ENCODE measurements at places on chromosomes 13 and 19. TPM values are rescaled to one million over a fixed set of nuclear protein-coding genes. Genes with fewer than 3 reads are reported as not detected.
A peak's percentile ranks its signal among the peaks of the same experiment; 100 is the strongest.

- DNase-seq: no peak
- no peak overlapping the region for H3K4me3 ChIP-seq
- no peak overlapping the region for H3K27ac ChIP-seq
- H3K27me3 ChIP-seq: no peaks in the 10 kb centered on the region
- H3K4me1 ChIP-seq: no peaks in the 10 kb centered on the region
Observed at GRCh38 chr13:57825066-57825465, 193.5 kb downstream of the PCDH17 start.

DNA sequence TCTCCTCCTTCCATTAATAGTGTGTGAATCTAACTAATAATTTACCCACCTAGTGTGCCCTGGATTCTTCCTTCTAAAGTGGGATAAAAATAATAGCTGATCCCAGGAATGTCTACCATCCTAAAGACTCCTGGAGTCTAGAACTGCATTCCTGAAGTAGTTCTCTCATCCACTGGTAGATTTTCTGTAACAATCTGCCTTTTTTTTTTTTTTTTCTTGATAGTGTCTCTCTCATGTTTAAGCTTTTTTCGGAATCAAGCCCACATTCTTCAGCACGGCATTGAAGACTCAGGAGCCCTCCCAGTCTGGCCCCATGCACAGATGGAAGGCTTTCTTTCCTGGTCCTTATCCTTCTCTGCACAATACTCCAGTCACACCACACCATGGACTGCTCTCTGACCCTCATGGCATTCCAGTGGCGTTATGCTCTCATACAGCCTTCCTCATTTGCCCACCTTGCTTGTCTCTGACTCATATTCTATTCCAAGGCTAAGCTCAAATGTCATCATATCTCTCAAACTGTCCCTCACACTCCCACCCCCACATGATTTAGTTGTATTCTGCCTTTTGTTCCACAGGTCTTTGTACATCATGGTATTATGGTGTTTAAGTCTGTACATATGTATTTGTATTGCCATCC, 68.7 kb upstream of the FRY start:
- DNase-seq: no peak
- H3K36me3 ChIP-seq: no peaks in the 10 kb centered on the region
- peaks cover 12% of the 10 kb centered on the region for H3K4me1 ChIP-seq
- H3K4me3 ChIP-seq: no peak overlapping the region
- no peaks in the 10 kb centered on the region for H3K27me3 ChIP-seq
- no peak overlapping the region for H3K27ac ChIP-seq

Gene PRTN3
- 1.3 TPM for polyA plus RNA-seq

DNA sequence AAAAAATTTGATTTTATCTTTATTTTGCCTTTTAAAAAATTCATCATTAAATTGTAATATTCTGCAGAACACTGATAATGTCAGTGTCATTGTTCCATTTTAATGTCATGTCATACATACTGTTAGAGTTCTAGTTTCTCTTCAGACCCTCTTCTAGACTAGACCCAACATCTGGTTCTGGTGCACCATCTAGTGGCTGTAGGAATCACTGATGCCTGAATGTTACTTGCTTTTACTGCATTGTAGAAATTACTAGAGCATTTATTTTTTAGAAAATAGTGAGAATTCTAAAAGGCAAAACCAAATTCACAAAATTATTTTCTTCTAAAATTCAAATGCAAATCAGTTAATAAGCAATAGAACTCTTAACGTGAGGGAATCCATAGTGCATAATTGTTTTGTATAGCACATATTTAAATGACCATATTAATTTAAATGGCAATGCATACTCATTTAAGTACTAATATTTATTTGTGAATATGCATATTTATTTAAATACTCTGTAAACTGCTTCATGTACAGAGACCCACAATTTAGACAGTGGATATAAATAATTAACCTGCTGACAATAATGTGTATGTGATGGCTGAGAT, 425.7 kb downstream of the KLF12 start:
- no peak for DNase-seq
- H3K27ac ChIP-seq: no peak overlapping the region
- no peak overlapping the region for H3K4me3 ChIP-seq
- no peaks in the 10 kb centered on the region for H3K4me1 ChIP-seq
- H3K27me3 ChIP-seq: no peaks in the 10 kb centered on the region

GRCh38 chr19:14933506-14933905, 7.8 kb upstream of the OR7C2 start:
- H3K4me1 ChIP-seq: no peaks in the 10 kb centered on the region
- no peaks in the 10 kb centered on the region for H3K36me3 ChIP-seq
- DNase-seq: no peak
- H3K27ac ChIP-seq: no peak overlapping the region

Gene FARP1
- 3.7 TPM for polyA plus RNA-seq

DNA sequence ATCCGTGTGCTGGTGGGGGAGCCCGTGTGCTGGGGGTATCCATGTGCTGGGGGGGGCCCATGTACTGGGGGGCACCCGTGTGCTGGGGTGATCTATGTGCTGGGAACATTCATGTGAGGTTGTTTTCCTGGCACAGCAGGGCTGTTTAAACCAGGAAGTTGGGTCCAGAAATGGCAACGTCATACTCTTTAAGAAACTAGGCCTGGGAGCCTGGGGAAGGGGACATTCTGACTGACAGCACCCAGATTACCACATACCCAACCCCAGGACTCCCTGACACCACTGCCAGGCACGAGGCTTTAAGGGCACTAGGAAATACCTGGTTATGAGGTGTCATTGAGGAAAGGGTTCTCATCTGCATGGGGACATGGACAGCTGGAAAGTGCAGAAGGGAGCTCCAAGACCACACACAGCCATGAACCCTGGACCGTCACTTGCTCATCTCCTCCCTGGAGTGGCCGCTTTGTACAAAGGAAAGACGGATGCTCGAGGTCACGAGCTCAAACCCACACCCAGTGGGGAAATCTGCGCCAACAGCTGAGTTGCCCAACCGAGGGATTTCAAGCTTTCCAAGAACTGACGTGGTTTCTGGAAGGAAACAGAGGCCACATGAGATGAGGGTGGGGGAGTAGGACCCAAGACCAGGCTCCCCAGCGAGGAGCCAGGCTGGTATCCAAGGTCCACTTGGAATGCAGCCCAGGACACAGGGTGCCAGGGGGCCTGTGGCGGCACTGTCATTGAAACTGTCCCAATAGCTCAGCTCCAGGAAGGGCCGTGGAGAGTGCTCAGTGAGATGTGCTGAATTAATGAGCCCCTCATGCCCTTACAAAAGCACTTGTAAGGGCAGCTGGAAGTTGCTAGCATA, 40.9 kb downstream of the RAB20 start:
- H3K36me3 ChIP-seq: peaks cover 4% of the 10 kb centered on the region
- no peaks in the 10 kb centered on the region for H3K27me3 ChIP-seq
- H3K27ac ChIP-seq: peak overlapping the region; percentile 79
- peak overlapping the region; percentile 31 for H3K4me3 ChIP-seq

DNA sequence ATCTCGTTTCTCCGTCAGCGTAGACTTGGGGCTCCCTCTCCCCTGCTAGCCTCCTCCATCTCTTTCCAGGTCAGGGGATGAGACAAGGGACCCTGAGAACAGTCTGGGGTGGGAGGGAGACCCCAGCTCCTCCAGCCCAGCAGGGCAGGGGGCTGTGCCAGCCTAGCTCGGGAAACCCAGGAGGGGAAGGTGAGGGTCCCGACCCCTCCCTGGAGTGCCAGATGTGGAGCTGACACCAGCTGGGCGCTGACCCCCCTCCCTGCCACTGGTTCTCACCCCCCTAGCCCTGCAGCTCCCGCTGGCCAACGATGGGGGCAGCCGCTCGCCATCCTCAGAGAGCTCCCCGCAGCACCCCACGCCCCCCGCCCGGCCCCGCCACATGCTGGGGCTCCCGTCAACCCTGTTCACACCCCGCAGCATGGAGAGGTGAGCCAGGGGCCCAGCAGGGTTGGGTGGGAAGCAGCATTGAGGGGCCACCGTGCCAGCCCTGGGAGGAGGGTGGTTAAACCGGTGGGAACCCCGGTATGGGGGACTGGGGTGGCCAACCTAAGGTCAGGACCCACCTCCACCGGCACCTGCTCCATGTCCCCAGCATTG, 5.1 kb upstream of the TGFBR3L start:
- peak; percentile 74 for DNase-seq
- peaks cover 70% of the 10 kb centered on the region for H3K4me1 ChIP-seq
- no peak overlapping the region for H3K27ac ChIP-seq
- H3K27me3 ChIP-seq: peaks cover 7% of the 10 kb centered on the region
- peaks cover 35% of the 10 kb centered on the region for H3K36me3 ChIP-seq

Gene LYPD3
- 1.7 TPM for polyA plus RNA-seq

Gene NR2F6
- polyA plus RNA-seq: 7.8 TPM

Gene CEACAM3
- polyA plus RNA-seq: 1.6 TPM

- H3K4me3 ChIP-seq: no peak overlapping the region
- no peak overlapping the region for H3K27ac ChIP-seq
- DNase-seq: no peak
- H3K36me3 ChIP-seq: no peaks in the 10 kb centered on the region
Observed at GRCh38 chr13:104253063-104253680, 1187.0 kb upstream of the SLC10A2 start.

DNA sequence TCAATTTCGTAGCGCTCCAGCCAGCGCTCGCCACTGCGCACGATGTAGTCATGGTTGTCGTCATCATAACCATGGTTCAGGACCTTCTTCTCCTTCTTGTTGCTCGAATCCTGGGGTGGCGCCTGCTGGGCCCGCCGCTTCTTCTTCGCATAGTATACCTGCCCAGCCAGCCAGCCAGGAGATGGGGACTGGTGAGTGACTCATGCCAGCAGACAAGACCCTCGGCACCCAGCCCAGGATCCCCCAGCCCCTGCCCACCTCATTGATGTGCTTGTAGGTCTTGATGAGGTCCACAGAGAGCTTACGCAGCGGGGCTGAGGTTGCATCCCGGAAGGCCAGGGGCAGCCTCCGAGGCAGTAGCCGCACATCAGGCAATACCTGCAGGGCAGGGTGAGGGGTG, 3.6 kb downstream of the DYRK1B start:
- no peak overlapping the region for H3K27ac ChIP-seq
- H3K27me3 ChIP-seq: no peaks in the 10 kb centered on the region
- peaks cover 15% of the 10 kb centered on the region for H3K4me1 ChIP-seq
- peaks cover 76% of the 10 kb centered on the region for H3K36me3 ChIP-seq
- DNase-seq: no peak

DNA sequence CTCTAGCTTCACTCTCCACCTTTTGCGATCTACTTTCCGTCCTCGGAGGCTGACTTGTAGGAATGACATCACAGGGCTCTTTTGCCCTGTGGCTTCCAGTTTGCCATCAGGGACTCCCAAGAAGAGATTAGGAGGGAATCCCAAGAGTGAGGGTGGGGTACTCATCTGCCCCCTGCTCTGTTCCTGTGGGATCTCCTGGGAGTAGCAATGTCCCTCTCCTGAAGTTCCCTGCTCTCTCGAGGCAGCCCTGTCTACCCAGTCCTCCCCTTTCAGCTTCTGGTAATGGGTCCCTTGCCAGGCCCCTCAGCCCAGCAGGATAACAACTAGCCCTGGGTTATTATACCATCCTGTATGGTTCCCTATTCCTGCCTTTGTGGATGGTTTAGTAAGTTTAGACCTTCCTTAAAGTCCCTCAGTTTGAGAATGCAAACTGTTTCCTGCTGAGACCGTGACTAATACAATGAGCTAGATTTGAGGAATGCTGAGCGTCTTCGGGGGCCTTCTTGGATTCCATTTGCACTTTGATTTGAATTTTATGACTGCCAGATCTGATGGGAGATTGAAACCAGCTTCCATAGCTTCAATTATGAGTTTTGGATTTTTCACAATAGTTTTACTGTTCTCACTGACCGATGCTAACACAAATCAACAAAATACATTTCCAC, 73.7 kb upstream of the IPO5 start:
- H3K27me3 ChIP-seq: no peaks in the 10 kb centered on the region
- H3K4me3 ChIP-seq: no peak overlapping the region
- H3K27ac ChIP-seq: no peak overlapping the region
- H3K4me1 ChIP-seq: no peaks in the 10 kb centered on the region
- H3K36me3 ChIP-seq: no peaks in the 10 kb centered on the region

DNA sequence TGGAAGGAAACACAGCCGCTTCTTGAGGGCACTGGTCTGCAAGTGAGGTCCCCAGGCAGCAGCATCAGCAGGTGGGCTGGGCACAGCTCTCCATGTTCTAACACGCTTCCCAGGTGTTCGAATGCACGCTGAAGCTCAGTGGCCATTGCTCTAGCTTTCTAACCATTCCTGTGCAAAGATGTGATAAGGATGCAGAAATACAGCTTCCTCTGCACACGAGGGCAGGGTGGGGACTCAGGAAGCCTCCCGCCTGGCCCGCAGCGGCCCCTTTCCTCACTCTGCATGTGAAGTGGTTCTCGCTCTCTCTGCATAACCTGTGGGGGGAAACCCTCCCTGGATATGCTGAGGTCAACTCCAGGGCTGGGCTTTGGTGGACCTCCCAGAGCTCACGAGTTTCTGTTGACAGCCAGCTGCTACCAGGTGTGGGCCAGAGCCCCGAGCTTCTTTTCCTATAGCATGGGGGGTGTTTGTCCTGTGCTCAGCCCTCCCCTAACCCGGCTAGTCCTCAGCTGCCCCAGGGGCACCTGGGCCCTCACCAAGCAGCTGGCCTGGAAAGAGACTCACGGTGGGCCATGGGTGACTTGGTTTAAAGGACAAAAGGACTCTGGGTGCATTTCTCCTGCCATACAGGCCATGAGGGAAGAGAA, 168.2 kb downstream of the TEX29 start:
- no peak overlapping the region for H3K27ac ChIP-seq
- H3K4me1 ChIP-seq: no peaks in the 10 kb centered on the region
- no peaks in the 10 kb centered on the region for H3K36me3 ChIP-seq
- no peak overlapping the region for H3K4me3 ChIP-seq
- peaks cover 7% of the 10 kb centered on the region for H3K27me3 ChIP-seq
- no peak for DNase-seq

Gene LIG4
- polyA plus RNA-seq: 9.7 TPM

GRCh38 chr19:51653162-51653561, 6.5 kb upstream of the SIGLEC14 start:
- H3K4me1 ChIP-seq: peaks cover 31% of the 10 kb centered on the region
- DNase-seq: no peak
- no peaks in the 10 kb centered on the region for H3K36me3 ChIP-seq
- H3K27ac ChIP-seq: no peak overlapping the region
- no peak overlapping the region for H3K4me3 ChIP-seq

Gene S1PR5
- 0.52 TPM for polyA plus RNA-seq

Gene PLPP2
- 2.3 TPM for polyA plus RNA-seq

- H3K4me1 ChIP-seq: no peaks in the 10 kb centered on the region
- H3K36me3 ChIP-seq: no peaks in the 10 kb centered on the region
- no peaks in the 10 kb centered on the region for H3K27me3 ChIP-seq
- no peak overlapping the region for H3K27ac ChIP-seq
- no peak for DNase-seq
Observed at GRCh38 chr19:8113017-8113416, 36.4 kb downstream of the FBN3 start.

Gene SLC10A2
- not detected for polyA plus RNA-seq

Gene ETV2
- 1.1 TPM for polyA plus RNA-seq

Gene LILRA1
- 3.4 TPM for polyA plus RNA-seq

Gene CRX
- polyA plus RNA-seq: not detected

- no peak for DNase-seq
- H3K4me1 ChIP-seq: peaks cover 37% of the 10 kb centered on the region
- H3K36me3 ChIP-seq: no peaks in the 10 kb centered on the region
- no peak overlapping the region for H3K4me3 ChIP-seq
Observed at GRCh38 chr19:18286973-18287635, 5.7 kb upstream of the JUND start.

DNA sequence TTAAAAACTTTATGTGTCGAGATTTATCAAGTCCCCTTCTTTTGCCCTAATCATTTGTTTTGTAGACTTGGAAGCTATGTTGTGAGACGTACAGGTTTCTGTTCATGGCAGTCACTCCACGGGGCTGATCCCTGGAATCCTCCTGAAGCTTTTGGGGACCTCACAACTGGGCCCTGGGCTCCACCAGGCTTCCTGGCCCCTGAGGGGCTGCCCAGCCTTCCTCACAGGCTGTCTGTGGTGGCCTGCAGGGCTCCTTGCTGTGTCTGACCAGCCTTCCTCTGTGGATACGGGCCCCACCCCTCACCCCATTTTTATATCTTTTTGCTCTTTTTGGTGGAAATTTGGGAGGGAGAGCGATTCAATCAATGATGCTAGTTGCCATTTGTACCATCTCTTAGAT, 38.1 kb downstream of the CHST8 start:
- no peaks in the 10 kb centered on the region for H3K4me1 ChIP-seq
- no peak for DNase-seq
- no peak overlapping the region for H3K4me3 ChIP-seq
